ENCODE measurements at places on chromosomes 1 and 21.

GRCh38 chr1:221159608-221160007 is 280.4 kb downstream of the HLX start:
- DNase-seq = no peak

- no peak for DNase-seq
Observed at GRCh38 chr1:59752556-59753414, 62.0 kb upstream of the HOOK1 start.

GRCh38 chr1:108533351-108534083 is 26.4 kb upstream of the EEIG2 start:
- DNase-seq = no peak

GRCh38 chr21:46634427-46634826 is 1.0 kb upstream of the PRMT2 start:
- DNase-seq = no peak

DNA sequence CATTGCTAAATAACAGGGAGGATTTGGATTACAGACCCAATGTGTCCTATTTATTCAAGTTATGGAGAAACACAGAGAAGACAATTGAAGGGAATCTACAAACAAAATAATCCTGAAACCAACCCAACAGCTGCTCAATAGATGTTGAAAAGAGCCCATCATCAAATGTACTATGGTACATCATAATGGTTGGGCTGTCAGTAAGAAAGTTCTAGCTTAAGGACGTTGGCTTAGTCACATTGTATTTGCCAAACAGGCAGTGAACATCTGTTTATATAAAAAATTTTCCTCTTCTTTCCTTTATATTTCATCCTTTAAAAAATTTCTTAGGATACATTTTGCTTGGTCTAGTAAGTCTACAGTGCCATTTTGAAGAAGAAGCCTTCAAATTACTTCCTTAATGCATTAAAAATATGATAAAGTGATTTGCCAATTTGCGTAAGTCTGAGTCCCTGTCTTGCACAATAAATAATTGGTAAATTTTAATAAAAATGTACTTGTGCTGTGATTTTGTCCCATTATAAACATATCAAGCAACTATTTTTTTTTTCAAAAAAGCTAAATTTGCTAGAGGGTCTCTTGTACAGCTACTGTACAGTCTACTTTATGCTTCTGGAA is 14.4 kb downstream of the MAP3K7CL start:
- DNase-seq = no peak

DNA sequence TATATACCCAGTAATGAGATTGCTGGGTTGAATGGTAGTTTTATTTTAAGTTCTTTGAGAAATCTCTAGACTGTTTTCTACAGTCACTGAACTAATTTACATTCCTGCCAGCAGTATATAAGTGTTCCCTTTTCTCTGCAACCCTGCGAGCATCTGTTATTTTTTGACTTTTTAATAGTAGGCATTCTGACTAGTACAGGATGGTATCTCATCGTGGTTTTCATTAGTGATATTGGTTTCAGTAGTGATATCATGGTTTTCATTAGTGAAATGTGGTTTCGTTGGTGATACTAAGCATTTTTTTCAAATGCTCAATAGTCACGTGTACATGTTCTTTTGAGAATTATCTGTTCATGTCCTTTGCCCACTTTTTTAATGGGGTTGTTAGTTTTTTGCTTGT is 316.8 kb downstream of the PTBP2 start:
- no peak for DNase-seq

- DNase-seq = no peak
Observed at GRCh38 chr21:32112195-32112594, 166.7 kb downstream of the MIS18A start.

GRCh38 chr1:12539705-12540579 is 78.1 kb downstream of the DHRS3 start:
- no peak for DNase-seq

- DNase-seq = no peak
Observed at GRCh38 chr1:54649130-54649898, 7.7 kb downstream of the MROH7 start.

GRCh38 chr1:212525479-212526110 is 83.0 kb upstream of the ATF3 start:
- DNase-seq = no peak

DNA sequence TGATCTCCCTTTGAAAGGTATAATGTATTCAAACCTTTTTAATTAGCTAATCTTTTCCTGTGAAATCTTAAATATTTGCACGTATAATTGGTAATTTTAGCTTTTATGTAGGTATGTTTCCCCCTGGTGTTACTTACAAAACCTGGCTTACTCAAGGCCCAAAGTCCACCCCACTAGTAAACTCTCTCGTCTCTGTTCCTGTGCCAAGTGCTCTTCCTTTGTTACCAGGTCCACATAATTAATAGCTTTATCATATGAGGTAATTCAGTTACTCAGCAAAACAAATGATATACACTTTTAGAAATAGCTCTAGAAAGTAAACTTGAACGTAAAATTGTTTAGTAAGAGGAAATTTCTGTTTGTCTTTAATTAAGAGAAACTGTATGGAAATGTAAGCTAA is 36.7 kb downstream of the NFIA start:
- DNase-seq = no peak

- no peak for DNase-seq
Observed at GRCh38 chr1:91734761-91735160, 151.2 kb downstream of the TGFBR3 start.

- DNase-seq = no peak
Observed at GRCh38 chr1:217661407-217661806, 30.3 kb downstream of the SPATA17 start.

DNA sequence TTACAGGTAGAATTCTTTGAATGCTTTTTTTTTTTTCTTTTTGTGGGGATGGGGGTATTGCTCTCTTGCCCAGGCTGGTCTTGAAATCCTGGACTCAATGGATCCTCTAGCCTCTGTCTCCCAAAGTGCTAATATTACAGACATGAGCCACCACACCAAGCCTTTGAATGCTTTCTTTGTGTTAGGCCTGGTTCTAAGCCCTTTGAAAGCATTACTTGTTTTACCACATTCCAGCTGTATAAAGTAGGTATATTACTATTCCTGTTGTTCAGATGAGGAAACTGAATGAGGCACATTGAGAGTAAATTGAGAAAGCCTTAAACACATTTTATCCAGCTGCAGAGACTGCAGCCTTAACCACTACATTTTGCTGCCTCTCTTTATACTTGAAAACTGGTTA is 841.8 kb upstream of the ADGRL4 start:
- DNase-seq = no peak

- peak; percentile 4 for DNase-seq
Observed at GRCh38 chr1:167121375-167122120, 27.7 kb downstream of the STYXL2 start.

GRCh38 chr1:208065862-208066261 is 154.9 kb upstream of the CD34 start:
- no peak for DNase-seq

- no peak for DNase-seq
Observed at GRCh38 chr1:178241057-178241456, 147.2 kb downstream of the RASAL2 start.

DNA sequence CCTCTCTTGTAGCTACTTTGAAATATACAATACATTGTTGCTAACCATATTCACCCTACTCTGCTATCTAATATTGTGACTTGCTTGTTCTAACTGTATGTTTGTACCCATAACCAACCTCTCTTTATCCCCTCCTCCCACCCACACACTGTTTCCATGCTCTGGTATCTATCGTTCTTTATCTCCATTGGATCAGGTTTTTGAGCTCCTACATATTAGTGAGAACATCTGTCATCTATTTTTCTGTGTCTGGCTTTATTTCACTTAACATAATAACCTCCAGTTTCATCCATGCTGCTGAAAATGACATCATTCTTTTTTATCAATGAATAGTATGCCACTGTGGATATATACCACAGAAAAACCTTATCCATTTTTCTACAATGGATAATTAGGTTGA is 1230.1 kb downstream of the PLA2G4A start:
- DNase-seq = no peak

- DNase-seq = no peak
Observed at GRCh38 chr1:207355060-207355459, 33.6 kb downstream of the CD55 start.

- DNase-seq = no peak
Observed at GRCh38 chr1:35640380-35641232, 720 bp downstream of the PSMB2 start.

DNA sequence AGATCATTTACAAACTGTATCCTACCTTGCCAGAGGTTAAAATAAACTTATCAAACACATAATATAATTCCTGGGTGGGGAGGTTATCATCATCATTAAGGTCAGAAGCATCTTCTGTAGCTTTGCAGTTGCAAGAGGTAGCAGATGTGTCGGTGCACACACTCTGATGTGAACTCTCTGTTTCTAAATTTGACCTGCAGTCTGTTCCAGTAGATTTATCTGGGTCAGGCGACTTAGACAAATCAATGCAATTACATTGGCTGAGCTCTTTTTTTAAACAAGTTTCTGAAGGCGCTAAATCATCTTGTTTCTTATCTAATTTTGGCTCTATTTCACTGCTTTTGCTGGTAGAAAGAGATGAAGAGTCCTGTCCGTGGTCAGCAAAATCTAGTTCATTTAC is 70.4 kb downstream of the PRPF38A start:
- no peak for DNase-seq

- no peak for DNase-seq
Observed at GRCh38 chr1:167957710-167958109, 20.8 kb upstream of the MPC2 start.

- no peak for DNase-seq
Observed at GRCh38 chr21:43021756-43022600, 47.6 kb downstream of the PKNOX1 start.

DNA sequence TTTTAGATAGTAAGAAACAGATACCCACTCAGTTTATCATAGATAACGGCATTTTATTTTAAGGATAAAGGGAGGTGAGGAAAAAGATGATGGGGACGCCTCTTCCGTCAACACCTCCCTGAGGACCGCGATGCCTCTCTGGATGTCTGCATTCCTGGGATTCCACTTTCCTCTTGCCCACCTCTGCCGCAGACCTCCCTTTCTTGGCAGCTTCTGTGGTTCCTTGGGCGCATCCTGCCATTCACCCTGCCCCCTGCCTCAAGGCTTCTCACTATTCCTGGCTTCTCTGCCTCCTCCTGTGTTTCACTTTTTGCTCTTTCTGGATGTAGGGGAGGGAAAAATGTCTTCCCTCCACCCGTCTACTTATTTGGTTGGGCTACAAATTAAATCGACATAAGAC is 19.9 kb downstream of the HUNK start:
- no peak for DNase-seq

DNA sequence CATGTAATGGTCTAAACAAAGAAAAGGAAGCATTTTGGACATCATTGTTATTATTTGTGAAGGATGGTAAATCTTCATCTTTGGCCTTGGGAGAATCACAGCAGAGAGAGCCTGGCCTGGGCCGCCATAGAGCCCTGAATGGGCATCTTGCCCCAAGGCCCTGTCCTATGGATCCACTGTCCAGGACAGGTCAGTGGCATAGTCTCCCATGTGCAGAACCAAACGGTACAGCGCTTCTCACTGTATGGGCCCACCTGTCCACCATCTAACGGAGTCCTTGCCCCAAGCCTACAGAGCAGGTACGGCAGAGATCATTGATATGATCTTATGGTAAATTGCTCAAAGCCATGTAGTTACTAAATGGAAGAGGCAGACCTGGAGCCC is 185.7 kb downstream of the FOXD2 start:
- DNase-seq = no peak

GRCh38 chr1:101221945-101222429 is 14.8 kb upstream of the S1PR1 start:
- no peak for DNase-seq

GRCh38 chr1:77250126-77250525 is 30.9 kb upstream of the PIGK start:
- no peak for DNase-seq

GRCh38 chr1:171727778-171728177 is 14.1 kb downstream of the VAMP4 start:
- DNase-seq = no peak

DNA sequence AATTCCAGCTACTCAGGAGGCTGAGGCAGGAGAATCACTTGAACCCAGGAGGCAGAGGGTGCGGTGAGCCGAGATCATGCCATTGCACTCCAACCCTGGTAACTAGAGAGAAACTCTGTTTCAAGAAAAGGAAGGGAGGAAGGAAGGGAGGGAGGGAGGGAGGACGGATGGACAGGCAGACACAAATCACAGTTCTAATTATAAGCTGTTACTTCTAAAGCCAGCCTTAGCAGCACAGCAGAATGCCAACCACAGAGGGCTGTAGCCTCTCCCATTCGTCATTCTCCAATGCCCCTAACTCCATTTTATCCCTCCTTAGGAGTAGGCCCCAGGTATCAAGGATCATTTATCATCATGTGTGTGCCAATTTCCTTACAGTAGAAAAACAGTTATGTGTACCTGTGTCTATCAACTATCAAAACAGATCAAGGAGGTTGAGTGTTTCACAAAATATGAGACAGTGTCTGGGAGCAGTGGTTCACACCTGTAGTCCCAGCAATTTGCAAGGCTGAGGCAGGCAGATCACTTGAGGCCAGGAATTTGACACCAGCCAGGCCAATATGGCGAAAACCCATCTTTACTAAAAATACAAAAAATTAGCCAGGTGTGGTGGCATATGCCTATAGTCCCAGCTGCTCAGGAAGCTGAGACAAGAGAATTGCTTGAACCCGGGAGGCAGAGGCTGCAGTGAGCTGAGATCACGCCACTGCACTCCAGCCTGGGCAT is 19.1 kb downstream of the USP48 start:
- no peak for DNase-seq

- no peak for DNase-seq
Observed at GRCh38 chr1:12095452-12096263, 32.6 kb downstream of the TNFRSF8 start.

DNA sequence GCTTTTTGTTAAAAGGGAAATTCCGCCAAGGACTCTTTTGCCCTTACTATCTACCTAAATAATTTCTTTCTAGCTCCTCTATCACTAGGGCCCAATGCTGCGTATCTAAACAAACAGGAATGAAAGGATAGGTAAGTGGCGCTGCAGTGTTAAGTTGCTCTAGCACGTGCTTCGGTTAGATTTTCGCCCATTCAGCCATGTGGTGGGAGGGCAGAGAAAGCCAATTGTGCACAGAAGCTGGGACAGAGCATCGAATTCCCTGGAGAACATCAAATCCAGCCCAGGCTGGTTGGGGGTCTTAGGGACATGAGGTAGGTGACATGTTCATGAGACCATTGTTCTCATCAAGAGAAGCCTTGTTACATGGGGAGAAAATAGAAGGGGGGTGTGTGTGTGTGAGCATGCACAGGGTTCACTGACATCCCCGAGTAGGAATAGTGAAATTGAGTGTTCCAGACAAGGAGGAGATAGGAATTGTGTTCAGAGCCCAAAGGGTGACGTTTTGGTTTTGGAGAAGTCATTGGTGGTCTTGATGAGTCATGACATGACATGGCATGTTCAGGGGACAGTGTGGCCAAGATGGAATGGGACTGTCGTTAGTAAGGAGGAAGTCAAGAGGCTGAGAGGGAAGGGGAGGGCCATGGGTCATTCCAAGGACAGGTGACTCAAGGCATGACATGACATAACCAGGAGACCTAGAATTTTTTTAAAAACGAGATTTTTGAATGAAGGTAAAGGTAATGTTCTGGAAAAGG is 107.1 kb downstream of the TLR5 start:
- DNase-seq = no peak

DNA sequence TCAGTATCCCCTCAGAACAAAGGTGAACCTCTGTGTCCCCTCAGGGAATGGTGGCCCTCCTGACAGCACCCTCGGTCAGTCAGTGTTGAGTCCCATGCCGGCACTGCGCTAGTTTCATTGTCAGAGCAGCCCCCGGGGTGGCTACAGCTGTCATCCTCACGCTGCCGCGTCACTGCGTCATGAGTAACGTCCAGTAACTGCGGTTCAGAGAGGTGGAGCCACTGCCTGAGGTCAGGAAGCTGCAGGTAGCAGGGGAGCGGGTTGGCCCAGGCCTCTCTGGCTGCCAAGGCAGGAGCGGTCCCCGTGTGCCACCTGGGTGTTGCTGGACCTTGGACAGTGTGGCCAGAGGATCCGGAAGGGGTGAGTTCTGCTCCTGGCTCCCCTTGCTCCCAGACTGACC is 20.2 kb upstream of the WNT4 start:
- DNase-seq = no peak

All from stimulated activated CD4-positive, alpha-beta T cell treated with anti-CD3 and anti-CD28 coated beads, Interleukin-15, amount 100 ng/mL, for 1 hour (primary cell).